ENCODE measurements at places on chromosomes 4 and X.

DNA sequence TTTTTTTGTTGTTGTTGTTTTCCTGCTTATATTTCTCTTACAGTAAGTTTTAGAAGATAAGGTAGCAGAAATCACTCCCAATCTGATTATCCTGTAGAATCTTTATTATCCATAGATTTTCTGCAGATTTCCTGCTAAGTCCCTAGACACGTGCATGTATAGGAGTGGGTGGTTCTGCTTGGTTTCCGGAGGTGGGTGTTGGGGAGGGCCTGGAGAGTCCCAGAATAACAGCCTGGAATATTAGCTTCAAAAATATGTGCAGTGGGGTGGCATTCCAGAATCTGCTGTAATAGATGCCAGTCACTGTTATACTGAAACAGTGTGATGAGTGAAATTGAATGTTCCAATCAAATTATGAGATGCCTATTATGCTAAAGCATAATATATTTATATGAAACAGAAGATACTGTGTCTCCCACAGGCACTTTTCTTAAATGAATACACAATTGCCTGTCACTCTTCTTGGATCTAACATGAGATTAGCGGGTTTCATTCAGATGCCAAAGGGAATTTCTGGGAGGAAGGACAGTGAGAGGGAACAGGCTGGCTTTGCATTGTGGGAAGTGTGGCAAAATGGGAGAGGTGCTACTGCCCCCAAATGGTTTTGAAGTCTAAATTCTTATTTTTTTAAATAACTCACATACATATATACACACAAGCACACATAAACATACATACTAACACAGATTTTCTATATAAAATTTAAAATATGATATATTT, 37.6 kb downstream of the C4orf50 start:
- DNase-seq = no peak

DNA sequence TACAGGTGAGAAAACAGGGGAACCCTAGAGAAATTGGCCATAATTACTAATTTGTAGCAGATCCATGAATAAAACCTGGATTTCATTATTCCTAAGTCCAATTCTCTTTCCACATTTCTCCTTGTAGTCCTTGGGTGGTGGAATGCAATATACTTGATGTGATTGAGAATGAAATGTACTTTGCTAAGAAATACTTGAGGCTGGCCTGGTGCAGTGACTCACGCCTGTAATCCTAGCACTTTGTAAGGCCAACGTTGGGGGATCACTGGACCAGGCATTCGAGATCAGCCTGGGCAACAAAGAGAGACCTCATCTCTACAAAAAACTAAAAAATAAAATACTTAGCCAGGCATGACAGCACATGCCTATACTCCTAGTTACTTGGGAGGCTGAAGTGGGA, 15.9 kb downstream of the TMEM184C start:
- no peak for DNase-seq

DNA sequence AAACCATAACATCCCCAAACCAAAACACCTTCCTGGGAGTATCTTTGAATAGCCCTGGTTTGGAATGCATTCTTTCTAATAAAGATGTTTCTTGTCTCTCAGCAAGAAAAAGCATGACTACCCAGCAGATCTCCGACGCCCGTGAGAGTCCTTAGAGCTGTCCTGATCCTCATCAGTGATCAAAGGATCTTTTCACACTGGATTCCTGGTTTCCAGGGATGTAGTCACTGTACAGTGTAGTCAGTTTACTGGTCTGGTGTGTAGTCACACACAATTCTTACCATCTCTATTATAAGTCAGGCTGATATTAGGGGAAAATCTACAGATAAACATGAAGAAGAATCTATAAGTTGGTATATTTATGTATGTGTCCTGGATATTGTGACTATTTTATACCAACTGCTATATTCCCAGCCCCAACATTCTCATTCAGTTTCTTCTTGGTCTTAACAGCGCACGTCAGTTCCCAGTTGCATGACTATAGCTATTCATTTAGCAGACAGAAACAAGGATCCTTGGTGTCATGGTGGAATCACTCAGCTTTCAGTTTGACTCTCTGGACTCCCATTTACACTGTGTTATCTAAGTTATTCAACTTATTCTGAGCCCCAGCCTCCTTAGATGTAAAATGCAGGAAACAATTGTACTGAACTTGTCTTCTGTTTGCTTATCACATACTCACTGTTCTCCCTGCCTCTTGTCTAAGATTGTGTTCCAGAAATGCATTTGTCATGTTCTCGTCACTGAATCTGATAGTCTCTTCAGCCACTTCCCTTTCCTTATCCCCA, 68.3 kb downstream of the SLIT2 start:
- no peak for DNase-seq

- no peak for DNase-seq
Measured at GRCh38 chr4:147012059-147012707, 66.5 kb upstream of the TTC29 start.

DNA sequence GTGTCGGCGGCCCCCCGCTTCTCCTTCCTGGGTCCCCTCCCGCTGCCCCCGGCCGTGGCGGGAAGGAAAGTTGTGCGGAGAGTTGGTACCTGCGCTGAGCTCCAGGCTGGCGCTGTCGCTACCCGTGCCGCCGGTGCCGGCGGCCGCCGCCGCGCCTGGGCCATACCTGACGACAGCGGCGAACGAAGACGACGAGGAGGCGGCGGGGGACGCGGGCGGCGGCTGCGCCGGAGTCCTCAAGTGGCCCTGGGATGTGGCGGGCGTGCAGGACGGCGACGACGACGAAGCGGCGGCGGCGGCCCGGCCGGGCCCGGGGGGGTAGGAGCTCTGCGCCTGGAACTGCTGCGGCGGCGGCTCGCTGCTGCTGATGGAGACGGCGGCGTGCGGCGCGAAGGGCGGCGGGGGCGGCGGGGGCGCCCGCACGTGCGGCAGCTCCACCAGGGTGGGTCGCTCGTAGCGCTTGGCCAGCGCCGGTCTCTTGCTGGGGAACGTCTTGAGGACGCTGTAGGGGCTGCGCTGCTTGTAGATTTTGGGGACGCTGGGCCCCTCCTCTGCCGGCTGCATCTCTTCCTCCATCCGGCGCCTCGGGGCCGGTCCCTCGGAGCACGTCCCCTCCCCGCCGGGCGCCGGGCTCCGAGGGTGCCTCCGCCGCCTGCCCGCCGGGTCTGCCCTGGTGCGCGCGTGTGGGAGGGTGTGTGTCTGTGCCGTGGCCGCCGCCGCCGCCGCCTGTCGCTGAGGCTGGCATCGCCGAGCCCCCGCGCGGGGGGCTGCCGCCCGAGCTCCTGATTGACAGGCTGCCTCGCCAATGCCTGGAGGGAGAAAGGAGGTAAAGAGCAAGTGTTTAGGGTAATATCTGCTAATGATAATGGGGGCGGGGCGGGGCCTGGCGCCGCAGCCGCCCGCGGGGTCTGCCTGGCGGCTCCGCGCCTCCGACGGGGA, 618 bp downstream of the BEND4 start:
- DNase-seq = no peak

GRCh38 chrX:68596871-68597270, 50.6 kb upstream of the STARD8 start:
- no peak for DNase-seq

GRCh38 chrX:94932278-94932965, 1258.4 kb downstream of the FAM133A start:
- no peak for DNase-seq

DNA sequence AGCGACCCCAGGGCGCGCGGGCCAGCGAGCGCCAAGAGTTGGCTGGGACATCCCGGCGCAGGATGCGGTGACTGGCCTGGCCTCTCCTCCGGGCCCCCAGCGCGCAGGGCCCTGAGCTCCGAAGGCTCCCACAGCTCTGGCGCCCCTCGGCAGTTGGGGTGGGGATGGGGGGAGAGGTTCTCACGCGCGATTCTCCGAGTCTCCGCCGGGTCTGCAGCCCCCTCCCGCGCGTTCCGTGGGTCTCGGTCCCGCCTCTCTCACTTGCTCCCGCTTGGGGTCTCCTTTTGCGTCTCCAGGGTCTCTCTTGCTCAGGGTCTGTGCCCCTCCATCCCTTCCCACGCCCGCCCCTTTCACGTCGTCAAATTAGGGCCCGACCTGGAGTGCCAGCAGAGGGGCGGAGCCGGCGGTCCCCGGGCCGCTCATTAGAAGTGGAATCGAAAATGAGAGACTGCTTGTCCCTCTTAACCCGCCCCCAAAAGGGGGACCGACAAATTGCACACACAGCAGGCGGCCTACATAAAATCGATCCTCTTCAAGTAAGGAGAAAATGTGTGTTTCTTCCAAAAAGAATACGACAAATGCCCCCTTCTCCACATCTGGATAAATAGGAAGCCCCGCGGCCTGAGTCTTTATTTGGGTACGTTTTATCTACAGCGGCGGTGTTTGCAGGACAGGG, 877 bp upstream of the NKX1-1 start:
- DNase-seq = no peak

- no peak for DNase-seq
Measured at GRCh38 chr4:2057382-2058065, 1.6 kb upstream of the NAT8L start.

- no peak for DNase-seq
Measured at GRCh38 chrX:53474707-53475106, 40.5 kb upstream of the HSD17B10 start.

DNA sequence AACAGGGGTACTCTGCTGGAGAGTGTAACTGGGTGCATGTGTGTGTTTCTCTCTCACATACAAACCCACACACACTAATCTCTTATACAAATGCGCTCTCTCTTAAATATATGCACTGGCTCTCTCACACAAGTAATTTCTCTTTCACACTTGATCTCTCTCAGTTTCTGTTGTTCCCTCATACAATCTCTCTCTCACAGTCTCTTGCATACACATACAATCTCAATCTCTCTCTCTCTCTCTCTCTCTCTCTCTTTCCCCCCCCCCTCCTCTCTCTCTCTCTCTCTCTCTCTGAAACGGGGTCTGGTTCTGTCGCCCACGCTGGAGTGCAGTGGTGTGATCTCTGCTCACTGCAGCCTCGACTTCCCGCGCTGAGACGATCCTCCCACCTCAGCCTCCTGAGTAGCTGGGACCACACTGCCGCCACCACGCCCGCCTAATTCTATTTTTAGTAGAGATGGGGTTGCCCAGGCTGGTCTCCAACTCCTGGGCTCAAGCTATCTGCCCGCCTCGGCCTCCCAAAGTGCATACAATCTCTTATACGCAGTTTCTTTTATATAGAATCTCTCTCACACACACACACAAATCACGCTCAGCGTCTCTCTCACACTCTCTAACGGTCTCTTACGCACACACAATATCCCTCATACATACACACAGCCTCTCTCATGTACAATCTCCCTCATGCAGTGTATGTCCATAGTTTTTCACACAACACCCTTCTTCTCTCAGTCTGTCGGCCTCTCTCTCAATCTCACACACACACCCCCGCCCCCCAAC, 518 bp upstream of the FAM241A start:
- no peak for DNase-seq

DNA sequence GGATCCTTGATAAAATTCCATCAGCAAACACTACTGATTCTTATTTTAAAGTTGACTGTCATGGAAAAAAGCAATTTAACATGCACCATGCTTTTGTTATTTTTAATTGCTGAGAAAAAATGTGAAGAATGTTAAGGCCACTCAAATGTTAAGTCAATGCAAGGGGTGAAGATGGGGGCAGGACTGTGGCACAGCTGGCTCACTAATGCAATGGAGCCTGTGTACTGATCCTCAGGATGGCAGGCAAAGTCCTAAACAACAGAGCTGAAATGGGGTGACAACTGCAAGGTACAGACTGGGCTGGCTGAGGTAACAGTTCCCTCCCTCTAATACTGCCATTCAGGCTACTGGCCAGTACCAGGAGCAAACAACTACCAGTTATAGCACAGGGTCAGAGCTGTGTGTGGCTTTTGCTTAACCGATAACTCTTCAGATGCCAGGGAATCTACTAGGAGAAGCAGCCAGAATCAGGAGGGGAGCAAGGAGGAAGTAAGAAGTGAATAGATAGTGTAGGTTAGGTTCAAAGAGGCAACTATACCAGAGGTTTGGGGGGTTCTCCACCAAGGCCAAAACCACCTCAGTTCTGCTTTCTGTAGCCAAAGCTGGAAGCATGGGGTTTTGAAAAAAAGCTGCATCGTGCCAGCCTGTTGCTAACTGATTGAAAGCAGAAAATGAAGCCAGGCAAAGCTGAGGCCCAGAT, 372.6 kb downstream of the OPHN1 start:
- no peak for DNase-seq

DNA sequence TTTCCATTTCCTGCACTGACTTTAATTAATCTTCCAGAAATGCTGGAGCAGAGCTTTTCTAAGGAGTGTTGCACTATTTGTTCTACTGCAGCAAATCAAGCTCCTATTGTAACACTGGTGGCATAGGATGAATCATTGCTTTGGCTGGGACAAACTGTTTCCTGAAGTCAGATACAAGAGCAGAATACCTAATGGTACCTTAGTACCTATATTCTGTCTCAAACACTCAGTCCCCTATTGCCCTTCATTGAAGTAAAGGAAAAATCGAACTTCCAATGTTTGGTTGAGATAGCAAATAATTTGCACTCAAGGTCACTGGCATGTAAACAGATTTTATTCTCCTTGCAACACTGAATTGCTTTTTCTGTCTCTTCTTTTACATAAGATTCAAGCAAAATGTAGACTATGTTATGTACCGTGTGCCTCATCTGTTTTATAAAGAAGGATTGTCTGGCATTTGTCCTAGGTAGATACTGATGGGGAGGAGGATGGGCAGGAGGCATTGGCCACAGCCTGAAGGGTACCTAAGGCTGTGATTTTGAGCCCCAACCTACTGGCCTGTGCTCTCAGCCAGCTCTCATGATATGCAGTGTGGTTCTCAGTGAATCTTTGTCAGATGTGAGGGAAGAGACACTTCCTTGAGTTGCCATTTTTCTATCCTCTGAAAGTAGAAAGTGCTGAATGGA, 141.6 kb downstream of the AASDH start:
- DNase-seq = peak; percentile 22

- DNase-seq = no peak
Measured at GRCh38 chr4:157889788-157890187, 283.0 kb downstream of the GASK1B start.

- DNase-seq = no peak
Measured at GRCh38 chr4:65893271-65893670, 223.0 kb upstream of the EPHA5 start.

- no peak for DNase-seq
Measured at GRCh38 chr4:117385526-117385925, 300.1 kb upstream of the TRAM1L1 start.

GRCh38 chr4:92461732-92462131, 158.0 kb downstream of the GRID2 start:
- no peak for DNase-seq

All from kidney capillary endothelial cell (primary cell).